ENCODE measurements at places on chromosomes 2 and 18.

DNA sequence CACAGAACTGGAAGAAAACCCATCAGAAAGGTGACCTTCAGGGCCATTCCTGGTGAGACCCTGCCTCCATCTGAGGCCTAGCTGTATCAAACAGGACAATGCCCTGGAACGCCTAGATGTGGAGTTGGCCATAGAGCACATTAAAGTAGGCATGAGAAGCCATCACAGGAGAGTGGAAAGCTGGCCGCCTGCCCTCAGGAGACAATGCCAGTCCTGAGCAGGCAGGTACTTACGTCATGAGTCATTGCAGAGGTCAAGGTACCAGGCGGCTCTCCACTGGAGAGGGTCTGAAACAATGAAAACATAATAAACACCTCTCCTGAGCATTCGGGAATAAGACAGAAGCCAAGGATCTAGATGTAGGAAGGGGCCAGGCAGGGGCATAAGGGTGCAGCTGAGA lies 68.6 kb downstream of the CCDC93 start:
- DNase-seq: no peak

DNA sequence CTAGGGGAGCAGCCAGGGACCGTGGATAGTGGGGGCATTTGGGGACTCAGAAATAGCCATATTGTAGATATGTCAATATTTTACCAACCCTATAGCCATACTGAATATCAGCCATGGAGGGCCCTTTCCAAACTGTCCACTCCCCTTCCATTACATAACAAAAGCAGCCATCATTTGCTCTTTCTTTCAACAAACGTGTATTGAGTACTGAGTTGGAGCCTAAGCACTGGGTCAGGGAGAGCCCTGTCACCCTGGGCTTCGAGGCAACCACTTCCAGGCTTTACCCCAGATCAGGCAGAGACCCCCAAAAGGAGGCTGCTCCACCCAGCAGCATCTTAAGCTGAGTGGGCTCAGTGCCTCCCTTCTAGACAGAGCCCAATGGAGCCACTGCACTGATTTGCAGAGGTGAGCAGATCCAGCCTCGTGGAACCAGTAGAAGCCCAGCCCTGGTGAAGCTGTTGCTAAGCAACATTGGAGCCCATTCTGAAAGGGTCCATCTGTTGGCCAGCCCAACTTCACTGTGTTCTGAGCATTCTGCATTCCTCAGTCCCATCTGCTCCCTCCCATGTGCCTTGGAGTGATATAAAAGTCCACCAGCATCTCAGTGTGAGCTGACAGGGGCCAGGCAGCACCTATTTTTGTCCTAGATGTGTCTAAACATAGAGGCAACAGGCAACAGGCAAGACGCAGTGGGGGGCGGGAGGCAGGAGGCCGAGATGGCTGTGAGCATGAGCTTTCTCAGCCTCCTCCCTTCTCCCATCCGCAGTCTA lies 112.1 kb downstream of the PLB1 start:
- DNase-seq: no peak

GRCh38 chr2:38274286-38275276 lies 102.5 kb downstream of the ATL2 start:
- DNase-seq: no peak

GRCh38 chr2:20175267-20175666 lies 49.7 kb downstream of the SDC1 start:
- no peak for DNase-seq

DNA sequence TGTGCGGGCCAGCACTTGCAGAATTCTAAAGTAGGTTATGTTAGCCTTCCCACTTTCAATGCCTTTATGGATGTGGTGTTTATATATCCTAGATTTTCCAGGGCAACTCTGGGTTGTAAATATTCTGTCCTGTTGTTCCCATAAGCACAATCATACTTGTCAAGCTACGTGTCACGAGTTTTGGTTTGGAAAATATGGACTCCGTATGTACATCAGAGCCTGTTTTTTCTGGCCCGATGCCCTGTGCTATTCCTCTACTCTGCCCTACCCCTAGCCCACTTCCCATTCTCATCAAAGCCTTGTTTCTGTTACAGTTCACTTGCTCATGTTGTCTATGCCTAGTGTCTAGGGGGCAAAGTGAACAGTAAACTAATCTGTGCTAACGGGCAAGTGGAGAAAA lies 27.0 kb upstream of the ZEB2 start:
- DNase-seq: no peak

DNA sequence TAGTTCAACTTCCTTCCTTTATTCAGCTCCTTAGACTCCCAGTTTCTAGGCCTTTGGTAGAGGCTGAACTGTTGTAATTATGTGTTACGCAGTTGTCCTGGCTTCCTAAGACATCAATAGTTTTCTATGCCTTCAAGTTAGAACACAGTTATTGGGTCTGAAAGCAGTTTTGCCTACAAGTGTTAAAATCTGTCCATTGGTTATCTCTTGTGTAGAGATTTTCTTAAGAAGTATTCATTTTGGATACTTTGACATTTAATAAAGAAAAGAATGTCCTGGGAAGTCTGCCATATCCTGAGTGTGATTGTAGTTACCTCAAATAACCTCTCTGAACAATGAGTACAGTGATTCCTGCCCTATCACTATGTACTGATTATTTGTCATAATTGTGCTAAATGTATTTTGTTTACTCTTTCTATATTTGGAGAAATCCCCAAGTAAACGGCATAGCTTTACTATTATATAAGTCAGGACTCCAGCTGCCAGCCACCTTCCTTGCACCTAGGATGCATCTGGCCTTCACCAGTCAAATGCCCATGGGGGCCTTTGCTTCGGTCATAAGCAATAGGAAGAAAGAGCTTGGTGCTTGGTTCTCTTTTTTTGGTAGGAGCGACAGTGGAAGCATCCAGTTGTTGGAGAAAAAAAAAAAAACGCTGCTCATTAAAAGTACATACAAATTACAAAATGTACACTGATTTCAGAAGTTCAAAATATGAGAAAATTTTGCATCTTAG lies 449.5 kb upstream of the PKDCC start:
- no peak for DNase-seq

DNA sequence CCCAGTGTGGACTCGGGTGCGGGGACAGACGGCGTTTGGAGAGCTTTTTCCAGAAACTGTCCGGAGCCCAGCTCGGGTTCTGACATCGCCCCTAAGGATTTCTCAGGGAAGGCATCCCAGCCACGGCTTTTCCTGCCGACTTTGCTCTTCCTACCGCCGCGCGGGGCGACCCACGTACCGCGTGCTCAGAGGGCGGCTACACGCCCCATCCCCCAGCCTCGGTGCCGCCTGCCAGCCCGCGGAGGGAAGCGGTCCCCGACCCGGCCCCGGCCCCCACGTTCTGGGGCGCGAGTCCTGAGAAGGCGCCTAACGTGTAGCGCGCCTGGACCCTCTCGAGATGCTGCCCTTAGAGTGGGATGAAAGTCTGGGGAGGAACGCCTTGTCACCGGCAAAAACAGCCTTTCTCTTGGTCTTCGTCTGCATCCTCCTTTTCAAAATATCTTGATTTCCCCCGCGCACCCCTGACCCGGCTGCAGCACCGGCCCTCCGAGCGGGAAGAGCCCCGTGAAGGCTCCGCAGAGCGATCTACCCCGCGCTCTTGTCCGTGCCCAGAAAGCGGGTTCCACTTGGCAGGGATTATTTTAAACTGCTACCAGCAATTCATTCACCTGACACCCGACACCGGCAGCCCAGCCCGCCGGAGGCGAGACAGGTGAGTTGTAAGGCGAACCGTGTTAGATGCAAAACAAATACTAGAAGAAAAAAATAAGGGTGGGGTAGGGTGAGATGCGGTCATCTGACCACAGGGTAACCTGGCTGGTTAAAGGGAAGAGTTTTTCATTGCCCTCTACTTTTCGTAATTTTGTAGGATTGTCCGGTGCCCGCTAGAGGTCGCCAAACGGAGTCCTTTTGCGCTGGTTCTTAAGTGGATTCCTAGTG lies 812 bp upstream of the KCNG3 start:
- peak; percentile 58 for DNase-seq

- DNase-seq: no peak
Measured at GRCh38 chr2:28915939-28916338, 21.5 kb downstream of the WDR43 start.

GRCh38 chr18:67035026-67035425 lies 431.1 kb upstream of the CDH19 start:
- DNase-seq: no peak

DNA sequence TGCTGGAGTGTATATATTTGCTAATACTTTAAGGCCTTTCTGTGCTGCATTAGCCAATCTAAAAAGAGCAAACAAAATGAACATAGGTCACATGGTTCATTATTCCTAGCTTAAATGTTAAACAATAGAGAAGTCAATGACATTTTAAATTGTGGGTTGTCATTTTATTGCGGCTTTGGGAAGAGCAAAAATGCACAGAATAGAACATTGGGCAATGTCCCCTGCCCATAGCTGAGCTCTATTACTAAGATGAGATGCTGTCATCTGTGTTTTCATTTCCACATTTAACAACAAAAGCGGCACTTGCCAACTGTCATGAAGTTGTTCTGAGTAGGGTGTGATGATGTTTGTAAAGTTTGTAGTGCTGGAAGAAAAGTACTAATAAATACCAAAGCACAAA lies 3.2 kb upstream of the VAPA start:
- no peak for DNase-seq

GRCh38 chr2:70646420-70646818 lies 92.8 kb upstream of the TGFA start:
- no peak for DNase-seq

GRCh38 chr2:230981704-230982103 lies 14.2 kb upstream of the SPATA3 start:
- no peak for DNase-seq

DNA sequence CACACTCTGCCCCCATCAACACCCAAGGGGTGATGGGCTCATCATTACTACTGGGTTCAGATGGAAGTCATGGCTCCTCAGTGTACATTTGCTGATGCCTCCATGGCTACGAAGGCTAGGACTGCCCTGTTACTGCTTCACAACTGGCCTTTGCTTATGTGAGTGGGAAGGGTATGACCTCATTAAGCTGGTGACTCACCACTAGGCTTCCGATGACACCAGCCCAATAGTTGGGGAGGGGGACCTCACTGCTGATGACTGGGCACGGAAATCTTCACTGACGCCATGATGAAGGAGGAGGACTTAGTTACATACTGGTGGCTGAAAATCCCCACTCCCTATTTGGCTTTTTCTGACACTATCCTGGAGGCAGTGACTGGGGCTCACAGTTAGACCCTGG lies 263.2 kb downstream of the CMPK2 start:
- no peak for DNase-seq

GRCh38 chr18:23870676-23871380 lies 143.7 kb upstream of the TTC39C start:
- no peak for DNase-seq

GRCh38 chr2:96962567-96963203 lies 23.7 kb downstream of the FAM178B start:
- no peak for DNase-seq

- DNase-seq: no peak
Measured at GRCh38 chr2:23350041-23350791, 34.8 kb upstream of the KLHL29 start.

- no peak for DNase-seq
Measured at GRCh38 chr2:26732446-26732845, 31.6 kb upstream of the SLC35F6 start.

GRCh38 chr18:69998523-69998987 lies 50.9 kb upstream of the CD226 start:
- no peak for DNase-seq

DNA sequence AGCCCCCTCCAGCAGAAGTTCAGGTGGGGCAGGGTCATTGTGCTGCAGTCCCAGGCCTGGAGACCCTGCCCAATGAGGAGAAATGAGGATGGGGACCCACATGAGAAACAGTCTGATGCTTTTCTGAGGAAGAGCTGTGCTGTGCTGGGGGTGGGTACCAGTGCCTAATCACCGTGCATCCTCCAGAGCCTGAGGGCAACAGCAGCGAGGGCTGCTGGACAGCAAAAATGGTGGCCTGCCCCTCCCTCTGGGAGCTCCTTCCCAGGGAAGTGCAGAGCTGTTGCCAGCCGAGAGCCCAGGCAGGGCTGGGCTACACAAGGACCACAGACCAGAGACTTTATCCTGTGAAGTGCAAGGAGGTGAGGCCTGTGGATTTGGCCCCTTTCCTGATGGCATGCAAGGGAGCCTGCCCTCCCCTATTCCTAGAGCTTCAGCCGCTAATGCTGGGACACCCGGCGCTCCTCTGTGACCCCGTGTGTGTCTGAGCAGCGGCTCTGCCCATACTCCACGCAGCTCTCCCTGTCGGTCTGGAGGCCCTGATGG lies 134.8 kb downstream of the DSEL start:
- DNase-seq: no peak

- DNase-seq: no peak
Measured at GRCh38 chr2:238449909-238450417, 23.2 kb downstream of the ASB1 start.

- DNase-seq: no peak
Measured at GRCh38 chr18:7872569-7872968, 305.5 kb downstream of the PTPRM start.

GRCh38 chr2:197215748-197216360 lies 94.7 kb downstream of the ANKRD44 start:
- no peak for DNase-seq

- no peak for DNase-seq
Measured at GRCh38 chr18:49738721-49739120, 74.6 kb downstream of the ACAA2 start.

DNA sequence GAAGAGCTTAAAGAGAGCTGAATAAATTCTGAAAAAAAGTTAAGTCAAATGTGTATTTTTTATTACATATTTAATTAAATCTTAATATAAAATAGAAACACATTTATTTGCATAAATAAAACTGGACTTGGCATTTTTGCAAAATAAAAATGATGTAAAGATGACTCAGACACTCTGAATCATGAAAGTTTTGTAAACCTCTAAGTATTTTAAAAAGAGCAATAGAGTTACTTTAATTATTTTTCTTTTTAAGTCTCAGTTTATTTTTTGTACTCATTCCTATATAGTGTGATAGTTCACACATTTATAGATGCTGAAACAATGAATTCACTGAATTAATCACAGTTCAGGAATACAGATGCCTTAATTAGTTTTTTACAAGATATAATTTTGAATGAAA lies 109.9 kb upstream of the DTNA start:
- DNase-seq: no peak

- DNase-seq: no peak
Measured at GRCh38 chr2:28643911-28644334, 107.7 kb upstream of the PPP1CB start.

- DNase-seq: no peak
Measured at GRCh38 chr2:6865346-6866274, at the start of gene CMPK2. Gene CMPK2 (minus strand): TSS chr2:6865907. CDS start chr2:6865696, 211 bp downstream.

DNA sequence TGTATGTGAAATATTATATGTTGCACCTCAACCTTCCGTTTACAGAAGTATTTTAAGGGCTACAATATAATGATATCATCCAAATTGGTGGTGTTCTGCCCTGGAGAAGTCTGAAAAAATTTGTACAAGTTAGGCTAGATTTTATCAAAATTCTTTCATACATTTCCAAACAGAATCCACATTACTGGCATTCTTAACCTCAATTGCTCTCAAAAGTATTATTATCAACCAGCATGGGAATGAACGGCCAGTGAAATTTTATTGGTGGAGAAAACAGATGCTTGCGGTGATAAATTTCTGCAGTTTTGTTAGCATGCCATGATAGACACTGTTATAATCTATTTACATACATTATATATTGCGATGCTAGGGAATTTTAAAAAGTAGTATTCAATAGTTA lies 88.3 kb upstream of the TFPI start:
- DNase-seq: no peak
